ENCODE measurements at places on chromosomes 13 and 19.
A peak's percentile ranks its signal among the peaks of the same experiment; 100 is the strongest.

GRCh38 chr19:20776083-20777076 is at the start of gene ZNF66:
TSS of gene ZNF66 (plus strand) at chr19:20776304. CDS start at chr19:20776448, 144 bp downstream.
- peak; percentile 93 for DNase-seq

- no peak for DNase-seq
Observed at GRCh38 chr13:79519255-79519654, 38.3 kb downstream of the NDFIP2 start.

DNA sequence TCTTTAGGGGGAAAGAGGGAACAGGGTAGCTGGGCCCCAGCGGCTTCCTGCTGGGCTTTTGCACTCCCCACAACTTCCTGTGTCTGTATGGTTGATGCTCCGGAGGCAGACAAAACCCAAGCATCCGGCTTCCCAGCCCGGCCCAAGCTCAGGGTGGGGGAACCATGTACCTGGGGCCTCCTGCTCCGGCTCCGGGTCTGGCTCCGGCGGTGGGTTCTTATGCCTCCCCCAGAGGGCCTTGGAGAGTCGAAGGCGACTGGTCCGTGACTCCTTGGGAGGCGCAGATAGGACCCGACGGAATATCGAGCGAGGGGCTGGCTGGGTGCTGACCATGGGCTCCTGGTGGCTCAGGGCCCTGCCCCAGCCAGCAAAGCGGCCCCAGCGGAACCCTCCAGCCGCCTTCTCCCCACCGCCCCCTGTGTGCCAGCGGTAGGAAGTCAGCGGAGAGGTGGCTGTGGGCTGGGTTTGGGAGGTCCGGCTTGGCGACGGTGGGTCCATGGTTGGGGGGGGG is 428 bp downstream of the RASAL3 start:
- DNase-seq = peak; percentile 67

DNA sequence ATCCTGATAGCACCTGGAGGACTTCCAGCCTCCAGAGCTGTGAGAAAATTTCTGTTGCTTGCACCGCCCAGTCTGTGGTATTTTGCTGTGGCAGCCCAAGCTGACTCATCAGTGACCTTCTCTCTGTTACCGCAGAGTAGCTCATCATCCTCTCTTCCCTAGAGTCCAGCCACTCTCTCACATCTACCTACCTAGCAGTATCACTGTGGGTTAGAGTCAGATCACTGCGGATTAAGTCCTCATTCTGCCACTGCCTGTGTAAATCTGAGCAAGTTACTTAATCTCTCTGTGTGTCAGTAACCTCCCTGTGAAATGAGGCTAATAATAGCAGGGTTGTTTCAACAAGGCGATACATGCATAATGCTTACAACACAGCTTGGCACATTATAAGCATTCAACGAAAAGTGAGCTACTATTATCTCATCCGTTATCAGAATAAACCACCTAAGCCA is 40.3 kb upstream of the USPL1 start:
- peak; percentile 4 for DNase-seq

- no peak for DNase-seq
Observed at GRCh38 chr13:27813826-27814225, 21.5 kb downstream of the GSX1 start.

DNA sequence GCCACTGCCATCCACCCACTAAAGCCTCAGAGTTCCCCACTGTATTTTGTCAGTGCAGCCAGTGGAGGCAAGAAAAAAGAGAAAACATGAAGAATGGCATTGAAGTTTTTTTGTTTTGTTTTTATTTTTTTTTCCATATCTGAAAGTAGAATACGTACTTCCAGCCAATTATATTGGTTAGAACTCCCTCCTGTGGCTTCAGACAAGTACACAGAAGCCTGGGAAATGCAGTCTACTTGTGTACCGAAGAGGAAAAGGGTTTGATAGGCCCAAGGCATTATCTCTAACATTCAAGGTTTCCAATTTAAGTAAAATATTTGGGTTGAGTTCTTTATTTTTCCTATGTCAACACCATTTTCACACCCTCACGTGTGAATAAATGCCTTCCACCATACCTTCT is 696.2 kb upstream of the GPC6 start:
- no peak for DNase-seq

DNA sequence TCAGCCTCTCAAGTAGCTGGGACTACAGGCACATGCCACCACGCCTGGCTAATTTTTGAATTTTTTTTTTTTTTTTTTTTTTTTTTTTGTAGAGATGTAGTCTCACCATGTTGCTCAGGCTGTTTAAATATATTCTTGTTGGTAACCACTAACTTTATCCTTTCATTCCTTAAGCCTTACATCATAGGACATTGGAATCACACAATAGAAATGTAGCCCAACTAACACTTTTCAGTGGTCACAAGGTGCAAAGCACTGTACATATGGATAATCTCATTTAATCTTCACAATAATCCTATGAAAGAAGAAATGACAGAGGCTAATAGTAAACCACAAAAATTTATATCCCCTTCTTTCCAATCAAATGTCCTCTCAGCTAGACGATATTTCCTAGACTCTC is 417.8 kb upstream of the DACH1 start:
- no peak for DNase-seq

GRCh38 chr13:20475927-20476691 is 49.5 kb downstream of the CRYL1 start:
- no peak for DNase-seq

DNA sequence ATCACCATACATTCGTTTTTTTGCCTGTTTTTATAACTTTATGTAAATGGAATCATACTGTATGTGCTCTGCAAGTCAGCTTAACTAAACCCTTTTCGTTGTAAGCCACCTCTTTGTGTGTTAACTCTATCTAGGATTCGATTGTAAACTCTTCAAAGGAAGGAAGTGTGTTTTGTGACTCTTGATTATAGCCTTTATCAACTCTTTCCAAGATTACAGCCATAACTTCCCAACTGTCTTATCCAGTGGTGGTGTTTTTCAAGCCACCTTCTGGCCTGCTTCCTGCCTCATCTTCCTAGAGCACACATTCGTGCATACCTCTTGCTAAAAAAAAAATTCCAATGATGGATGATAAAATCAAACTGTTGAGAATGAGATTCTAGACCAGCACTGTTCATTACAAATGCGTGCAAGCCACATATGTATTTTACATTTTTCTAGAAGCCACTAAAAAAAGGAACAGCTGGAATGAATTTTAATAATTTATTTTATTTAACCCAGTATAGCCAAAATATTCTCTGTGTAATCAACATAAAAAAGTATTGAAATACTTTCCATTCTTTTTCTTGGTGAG is 12.0 kb upstream of the FBXL3 start:
- DNase-seq = no peak

- no peak for DNase-seq
Observed at GRCh38 chr19:55552206-55552605, 6.9 kb upstream of the SBK3 start.

- no peak for DNase-seq
Observed at GRCh38 chr13:62038214-62038613, 622.6 kb upstream of the PCDH20 start.

DNA sequence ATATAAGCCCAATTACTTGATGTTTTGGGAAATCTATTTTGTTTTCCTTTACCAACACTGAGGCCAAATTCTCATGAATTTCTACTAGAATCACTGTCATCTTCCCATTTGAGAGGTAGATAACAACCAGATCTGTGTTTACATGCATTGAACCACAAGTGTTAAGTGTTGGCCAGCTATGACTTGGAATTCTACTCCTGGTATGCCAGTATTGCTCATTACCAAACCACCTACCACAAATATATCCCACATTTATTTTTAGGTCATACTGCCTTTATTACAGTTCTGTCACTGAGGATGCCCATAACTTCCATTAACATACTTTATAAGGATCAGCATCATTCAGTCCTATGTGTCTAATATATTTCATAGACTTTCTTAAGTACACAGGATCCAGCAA is 328.9 kb downstream of the DIAPH3 start:
- no peak for DNase-seq

- no peak for DNase-seq
Observed at GRCh38 chr13:94706843-94707399, 5.4 kb downstream of the SOX21 start.

DNA sequence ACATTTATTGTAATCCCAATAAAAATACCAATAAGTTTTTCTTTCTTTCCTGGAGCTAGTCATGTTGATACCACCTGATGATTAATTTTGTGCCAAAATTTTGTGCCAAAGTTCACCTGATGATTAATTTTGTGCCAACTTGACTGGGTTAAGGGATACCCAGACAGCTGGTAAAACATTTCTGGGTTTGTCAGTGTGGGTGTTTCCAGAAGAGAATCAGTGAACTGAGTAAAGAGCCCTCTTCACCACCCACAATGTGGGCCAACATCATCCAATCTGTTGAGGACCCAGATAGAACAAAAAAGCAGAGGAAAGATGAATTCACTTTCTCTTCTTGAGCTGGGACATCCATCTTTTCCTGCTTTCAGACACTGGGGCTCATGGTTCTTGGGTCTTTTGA is 292.9 kb downstream of the LMO7 start:
- DNase-seq = no peak

GRCh38 chr13:113493315-113493951 is 2.9 kb upstream of the DCUN1D2 start:
- no peak for DNase-seq

- DNase-seq = no peak
Observed at GRCh38 chr13:106466691-106467426, 68.6 kb downstream of the EFNB2 start.

DNA sequence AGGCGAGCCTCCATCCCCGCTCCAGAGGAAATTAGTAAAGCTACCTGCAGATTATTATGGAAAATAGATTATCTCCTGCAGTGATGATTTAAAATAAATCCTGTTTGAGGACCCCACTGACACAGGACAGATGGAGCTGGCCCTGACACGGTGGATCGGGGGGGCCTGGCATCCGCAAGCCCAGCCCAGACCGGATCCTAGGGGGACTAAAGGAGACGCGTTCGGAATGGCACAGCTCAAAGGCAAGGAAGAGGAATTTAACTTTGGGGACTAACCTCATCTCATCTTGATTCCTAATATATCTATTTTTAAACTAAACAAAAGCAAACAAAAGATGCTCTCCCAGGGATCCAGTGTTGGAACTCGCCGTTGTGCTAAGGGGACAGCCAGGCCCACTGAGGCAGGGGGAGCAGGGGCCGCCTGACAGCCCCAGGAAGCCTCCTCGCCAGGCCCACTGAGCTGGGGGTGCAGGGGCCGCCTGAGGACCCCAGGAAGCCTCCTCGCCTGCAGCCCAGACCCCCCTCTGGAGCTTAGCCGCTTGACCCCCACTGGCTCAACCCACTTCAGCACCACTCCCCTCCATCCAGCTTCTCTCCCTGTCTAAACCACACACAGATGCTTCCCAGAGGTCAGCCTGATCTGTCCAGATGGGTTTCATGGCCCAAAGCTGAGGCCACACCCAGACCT is 78.6 kb downstream of the SPACA7 start:
- DNase-seq = no peak

DNA sequence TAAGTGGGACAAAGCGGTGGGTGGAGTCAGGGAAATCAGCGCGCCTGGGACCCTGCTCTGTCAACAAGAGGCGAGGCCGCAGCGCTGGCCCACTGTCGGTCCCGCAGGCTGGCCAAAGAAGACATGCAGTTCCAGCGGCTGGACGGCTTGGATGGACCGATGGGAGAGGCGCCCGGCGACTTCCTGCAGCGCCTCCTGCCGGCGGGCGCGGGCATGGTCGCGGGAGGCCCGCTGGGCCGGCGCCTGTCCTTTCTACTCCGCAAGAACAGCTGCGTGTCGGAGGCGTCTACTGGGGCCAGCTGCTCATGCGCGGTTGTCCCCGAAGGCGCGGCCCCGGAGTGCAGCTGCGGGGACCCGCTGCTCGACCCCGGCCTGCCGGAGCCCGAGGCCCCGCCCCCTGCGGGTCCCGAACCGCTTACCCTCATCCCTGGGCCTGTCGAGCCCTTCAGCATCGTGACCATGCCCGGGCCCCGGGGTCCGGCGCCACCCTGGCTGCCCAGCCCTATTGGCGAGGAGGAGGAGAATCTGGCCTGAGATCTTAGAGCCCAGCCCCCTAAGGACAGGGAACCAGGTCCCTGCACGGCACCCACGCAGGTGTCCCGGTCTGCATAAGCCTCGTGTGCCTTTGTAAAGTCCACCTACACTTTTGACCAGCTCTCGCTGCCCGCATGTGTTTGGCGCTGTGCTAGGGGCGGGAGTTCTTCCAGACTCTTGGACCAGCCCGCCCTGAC is 6.1 kb downstream of the BEST2 start:
- peak; percentile 36 for DNase-seq

GRCh38 chr13:88744289-88744688 is 1073.1 kb downstream of the SLITRK5 start:
- no peak for DNase-seq

DNA sequence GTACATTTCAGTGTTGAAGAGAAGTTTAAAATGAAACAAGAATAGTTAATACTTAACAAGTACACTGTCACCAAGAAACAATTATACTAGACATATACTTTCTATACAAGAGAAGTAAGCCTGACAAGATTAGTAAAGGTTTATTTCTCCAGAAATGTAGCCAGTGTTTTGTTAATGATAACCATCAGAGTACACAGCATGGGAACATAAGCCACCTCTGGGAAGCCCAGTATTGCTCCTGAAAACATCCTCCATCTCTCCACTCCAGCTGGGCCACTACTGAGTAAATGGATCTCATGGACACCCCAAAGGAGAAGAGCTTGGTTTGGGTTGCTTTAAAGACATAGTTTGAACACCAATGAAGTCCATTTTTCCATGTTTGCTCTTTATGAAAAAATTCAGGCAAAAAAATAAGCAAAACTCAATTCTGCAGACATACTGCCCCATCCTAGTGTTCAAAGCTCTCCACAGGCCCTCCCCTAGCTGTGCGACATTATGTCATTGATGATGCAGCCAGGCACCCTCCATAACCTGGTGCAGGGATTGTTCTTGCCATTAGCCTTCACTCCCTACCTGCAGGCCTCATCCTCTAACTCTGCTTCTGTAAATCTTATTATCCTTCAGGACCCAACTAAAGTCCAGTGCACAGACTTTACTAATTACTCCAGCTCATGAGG is 61.9 kb downstream of the LHFPL6 start:
- DNase-seq = no peak
